ENCODE measurements at places on chromosomes 2 and 18.

DNA sequence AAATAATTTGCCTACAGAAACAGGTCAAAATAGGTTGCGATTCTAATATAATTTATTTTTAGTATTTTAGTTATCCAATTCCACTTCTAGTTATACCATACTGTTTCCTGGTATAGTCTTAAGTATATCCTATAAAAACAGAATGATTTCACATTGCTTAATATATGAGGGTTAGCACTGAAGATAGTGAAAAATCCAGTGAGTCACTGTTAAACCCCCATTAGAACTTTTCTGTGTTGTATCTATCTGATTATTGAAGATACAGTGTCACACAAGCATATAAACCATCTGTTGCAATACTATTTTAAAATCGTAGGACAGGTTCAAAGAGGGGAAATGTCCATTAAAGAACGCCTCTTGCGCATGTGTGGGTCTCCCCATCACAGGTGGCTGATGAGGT, 110.0 kb downstream of the FEZ2 start:
- DNase-seq: no peak

- no peak for DNase-seq
Observed at GRCh38 chr2:96115631-96116423, 544 bp downstream of the ADRA2B start.

DNA sequence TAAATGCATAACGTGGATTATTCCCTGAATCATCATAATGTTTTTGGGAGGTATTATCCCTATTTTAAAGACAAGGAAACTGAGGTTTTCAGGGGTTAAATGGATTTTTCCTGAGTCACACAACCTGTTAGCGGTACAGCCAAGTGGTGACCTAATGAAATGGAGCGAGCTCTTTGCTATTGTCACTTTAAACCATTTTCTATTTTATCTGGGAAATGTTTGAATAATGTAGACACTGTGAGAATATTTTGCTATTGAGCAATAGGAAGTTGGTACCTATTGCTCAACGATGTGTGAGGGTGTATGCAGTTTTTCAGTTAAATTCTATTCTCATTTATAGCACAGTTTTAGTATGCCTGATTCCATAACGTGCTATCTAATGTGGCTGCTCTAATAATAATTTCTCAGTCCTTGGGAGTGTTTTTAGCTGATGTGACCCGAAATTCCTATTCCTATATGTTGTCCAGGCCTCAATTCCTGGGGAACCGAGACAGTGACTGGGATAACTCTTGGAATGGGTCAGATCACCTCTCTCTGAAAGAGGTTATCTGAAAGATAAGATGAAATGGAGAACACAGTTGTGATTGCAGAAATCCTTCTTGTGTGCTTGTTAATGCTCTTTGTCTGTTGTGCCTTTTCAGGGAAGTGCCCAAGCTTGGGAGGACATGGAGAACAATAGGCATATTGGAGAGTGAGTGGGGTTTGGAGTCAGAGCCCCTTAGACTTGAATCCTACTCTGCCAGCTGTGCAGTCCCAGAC, 38.4 kb downstream of the ABCB11 start:
- no peak for DNase-seq

DNA sequence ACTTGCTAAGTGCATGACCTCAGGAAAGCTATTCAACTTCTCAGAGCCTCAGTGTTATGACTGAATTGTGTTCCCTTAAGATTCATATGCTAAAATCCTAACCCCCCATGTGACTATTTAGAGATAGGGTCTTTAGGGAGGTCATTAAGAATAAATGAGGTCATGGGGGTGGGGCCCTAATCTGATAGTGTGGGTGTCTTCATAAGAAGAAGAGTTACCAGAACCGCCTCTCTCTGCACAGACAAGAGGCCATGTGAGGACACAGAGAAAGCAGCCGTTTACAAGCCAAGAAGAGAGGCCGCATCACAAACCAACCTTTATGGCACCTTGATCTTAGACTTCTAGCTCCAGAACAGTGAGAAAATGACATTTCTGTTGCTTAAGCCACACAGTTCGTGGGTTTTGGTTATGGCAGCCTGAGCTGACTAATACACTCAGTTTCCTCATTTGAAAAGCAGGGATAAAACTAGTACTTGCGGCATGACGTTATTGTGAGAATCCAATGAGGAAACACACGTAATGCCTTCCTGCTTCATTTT, 9.9 kb downstream of the SH2D6 start:
- no peak for DNase-seq

- DNase-seq: no peak
Observed at GRCh38 chr2:210593166-210593565, 36.8 kb downstream of the CPS1 start.

- no peak for DNase-seq
Observed at GRCh38 chr2:152093464-152093863, 5.4 kb downstream of the CACNB4 start.

GRCh38 chr18:79904357-79905147, 46.9 kb downstream of the SLC66A2 start:
- no peak for DNase-seq

GRCh38 chr2:23215016-23215415, 170.0 kb upstream of the KLHL29 start:
- no peak for DNase-seq

DNA sequence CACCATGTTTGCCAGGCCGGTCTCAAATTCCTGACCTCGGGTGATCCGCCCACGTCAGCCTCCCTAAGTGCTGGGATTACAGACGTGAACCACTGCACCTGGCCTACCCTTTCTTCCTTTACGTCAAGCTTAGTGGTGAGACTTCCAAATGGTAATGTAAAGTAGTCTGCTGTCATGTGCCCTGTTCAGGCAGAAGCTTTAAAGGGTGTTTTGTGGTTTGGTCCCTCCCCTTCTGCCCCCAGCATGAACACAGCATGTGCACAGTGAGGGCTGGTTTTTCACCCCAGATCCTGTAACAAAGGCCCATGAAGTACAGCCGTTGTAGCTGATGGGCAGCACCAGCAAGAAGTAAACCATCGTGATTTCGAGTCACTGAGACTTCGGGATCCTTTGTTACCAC, 2.7 kb upstream of the DTYMK start:
- peak; percentile 51 for DNase-seq

GRCh38 chr2:216023055-216023648, 9.8 kb upstream of the MREG start:
- peak; percentile 28 for DNase-seq

DNA sequence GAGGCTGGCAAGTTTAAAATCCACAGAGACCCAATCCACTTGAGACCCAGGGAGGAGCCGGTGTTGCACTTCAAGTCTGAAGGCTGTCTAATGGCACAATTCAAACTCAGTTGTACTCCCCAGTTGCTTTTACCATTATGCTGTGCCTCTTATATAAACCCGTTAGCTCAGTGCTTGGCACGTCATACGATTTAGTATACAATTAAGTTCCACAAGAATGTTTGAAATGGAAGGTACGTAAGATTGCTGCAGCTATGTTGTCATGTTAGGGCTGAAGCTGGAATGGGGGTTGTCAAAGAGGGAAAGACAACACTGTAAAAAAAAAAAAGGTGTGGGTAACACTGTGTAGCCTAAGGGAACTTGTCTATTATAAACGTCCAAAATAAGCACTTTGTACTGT, 30.2 kb downstream of the LIMS1 start:
- DNase-seq: no peak

GRCh38 chr2:68214381-68214780, 38.0 kb downstream of the PPP3R1 start:
- DNase-seq: no peak

DNA sequence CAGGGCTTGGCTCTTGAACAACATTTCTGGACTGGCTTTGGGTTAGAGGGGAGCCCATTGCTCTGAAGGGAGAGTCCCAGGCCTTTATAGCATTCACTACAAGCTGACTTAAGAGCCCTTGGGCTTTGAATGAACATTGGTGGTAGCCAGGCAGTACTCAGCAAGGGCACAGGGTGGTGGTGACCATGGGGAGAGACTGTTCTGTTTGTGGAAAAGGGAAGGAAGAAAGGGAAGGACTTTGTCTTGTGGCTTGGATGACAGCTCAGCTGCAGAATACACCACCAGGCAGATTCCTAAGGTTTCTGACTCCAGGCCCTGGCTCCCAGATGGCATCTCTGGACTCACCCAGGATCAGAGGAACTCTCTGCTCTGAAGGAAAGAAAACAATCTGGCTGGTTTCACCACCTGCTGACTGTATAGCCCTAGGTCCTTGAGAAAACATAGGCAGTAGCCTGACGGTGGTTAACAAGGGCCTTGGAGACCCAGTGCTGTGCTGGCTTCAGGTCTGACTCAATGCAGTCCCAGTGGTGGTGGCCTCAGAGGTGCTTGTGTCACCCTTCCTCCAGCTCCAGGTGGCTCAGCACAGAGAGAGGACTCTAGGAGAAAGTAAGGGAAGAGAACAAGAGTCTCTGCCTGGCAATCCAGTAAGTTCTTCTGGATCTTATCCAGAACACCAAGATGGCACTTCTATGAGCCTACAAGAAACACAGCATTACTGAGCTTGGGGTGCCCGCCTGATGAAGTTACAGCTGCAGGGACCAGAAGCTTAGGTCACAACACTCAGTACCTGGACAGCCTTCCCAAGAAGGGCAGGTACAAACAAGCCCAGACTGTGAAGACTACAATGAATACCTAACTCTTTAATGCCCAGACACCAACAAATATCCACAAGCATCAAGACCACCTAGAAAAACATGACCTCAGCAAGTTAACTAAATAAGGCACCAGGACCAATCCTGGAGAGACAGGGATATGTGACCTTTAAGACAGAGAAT, 16.4 kb upstream of the ABCB11 start:
- no peak for DNase-seq

DNA sequence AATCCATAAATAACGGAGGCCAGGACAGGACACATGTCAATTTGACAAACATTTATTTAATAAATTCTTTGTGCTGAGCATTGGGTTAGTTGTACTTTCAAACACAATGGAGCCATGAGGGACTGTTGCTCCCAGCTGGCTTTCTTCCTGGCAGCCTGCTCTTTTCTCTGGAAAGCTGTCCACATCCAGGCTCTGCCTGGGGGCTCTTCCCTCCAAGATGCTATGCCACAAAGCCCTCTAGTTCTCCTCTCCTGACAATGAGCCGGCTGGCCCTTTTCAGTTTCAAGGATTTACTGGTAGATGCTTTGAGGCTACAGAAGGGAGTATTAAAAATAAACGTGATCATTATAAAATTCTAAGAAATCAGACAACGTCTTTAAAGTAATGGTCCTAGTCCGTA, 44.1 kb upstream of the SLC14A2 start:
- DNase-seq: no peak

DNA sequence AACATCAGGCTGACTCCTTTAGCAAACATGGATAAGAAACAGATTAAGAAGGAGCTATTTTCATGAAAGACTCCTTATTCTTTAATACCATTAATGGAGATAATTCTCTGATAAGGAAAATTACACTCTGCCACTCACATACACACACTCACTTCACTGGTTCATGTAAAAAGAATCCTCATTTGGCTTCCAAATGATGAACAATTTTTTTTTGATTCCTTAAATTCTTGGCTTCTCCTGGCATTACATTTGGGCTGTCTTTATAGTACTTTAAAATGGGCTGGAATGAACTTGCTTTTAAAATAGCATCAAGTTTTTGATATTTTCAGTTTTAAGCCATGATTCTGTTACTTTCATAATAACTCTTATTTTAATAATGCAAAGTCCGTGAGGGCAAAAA, 328.6 kb downstream of the SLC8A1 start:
- no peak for DNase-seq

DNA sequence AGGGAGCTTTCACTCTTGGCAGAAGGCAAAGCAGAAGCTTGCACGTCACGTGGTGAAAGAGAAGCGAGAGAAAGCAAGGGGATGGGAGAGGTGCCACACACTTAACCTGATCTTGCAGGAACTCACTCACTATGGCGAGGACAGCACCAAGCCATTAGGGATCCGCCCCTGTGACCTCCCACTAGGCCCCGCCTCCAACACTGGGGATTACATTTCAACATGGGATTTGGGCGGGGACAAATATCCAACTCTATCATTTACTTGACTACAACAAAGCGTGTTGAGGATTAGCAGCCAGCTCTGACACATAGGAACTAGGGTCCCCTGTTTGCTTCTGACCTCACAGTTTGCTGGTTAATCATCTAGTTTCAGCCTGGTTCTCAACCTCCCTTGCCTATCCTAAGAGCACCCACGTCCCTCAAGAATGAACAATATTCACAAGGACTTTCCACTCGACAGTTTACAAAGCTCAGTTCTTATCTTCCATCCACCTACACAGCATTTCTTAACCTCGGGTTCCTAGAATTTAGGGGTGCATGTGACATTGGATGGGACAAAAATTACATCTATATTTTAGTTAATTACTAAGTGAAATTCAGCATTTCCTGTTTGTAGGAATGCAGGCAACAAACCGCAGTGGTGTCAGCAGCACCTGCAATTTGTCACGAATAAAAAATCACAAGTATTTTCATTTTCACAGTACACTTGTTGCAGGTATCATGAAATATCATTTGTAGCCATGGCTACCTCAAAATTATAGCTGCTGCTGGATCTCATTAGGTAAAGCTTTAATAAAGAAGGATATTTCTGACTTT, 36.0 kb downstream of the LBH start:
- DNase-seq: peak; percentile 38

- no peak for DNase-seq
Observed at GRCh38 chr18:58190842-58191530, 147.0 kb downstream of the NEDD4L start.

DNA sequence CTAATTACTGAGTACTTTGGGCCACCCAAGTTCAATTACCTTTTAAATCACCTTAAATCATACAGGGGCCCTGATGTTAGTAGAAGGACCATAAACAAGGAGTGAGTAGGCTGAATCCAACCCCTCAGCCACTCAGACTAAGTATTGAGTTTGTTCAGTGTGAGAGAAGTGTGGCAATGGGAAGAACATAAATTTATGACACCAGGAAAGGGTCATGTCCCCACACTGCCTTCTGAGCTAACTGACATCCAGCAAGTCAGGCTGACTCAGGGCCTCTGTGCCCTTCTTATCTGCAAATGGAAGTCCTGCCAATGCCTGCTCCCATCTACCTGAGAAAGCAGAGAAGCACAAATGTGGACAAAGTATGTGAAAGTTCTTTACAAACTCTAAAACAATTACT, 12.9 kb downstream of the PLEKHM3 start:
- DNase-seq: no peak

DNA sequence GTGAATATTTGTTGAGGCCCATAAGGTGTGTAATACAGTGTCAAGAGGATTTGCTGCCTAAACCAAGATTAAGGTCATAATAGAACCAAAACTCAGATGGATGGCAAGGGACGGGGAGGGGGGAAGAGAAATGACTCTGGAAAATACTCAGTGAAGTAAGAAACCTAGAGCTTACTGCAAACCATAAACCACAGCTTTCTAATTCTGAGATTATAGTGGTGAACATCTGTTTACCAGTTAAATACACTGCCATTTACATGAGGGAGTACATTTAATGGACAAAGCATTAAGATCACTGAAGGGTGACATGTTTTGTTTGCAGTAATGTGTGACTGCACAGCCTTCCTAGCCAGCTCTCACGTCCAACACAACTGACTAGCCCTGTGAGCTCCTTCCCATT, 19.8 kb downstream of the EVX2 start:
- no peak for DNase-seq

DNA sequence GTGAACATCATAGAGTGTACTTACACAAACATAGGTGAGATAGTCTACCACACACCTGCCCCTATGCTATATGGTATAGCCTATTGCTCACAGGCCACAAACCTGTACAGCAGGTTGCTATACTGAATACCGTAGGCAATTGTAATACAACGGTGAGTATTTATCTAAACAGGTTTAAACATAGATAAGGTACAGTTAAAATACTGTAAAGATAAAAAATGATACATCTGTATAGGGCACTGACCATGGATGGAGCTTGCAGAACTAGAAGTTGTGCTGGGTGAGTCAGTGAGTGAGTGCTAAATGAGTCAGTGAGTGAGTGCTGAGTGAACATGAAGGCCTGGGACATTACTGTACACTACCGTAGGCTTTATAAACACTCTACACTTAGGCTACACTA, 267.0 kb upstream of the HS6ST1 start:
- DNase-seq: no peak
